ENCODE measurements at places on chromosomes 11 and 22. TPM values are rescaled to one million over a fixed set of nuclear protein-coding genes. Genes with fewer than 3 reads are reported as not detected.

Gene RNF141
- total RNA-seq: 52.0 TPM

Gene ANGPTL5
- total RNA-seq: not detected

Gene CEP164
- 29.0 TPM for total RNA-seq

Gene MUC2
- total RNA-seq: not detected

Gene OR10D3
- total RNA-seq: not detected

Gene JAML
- total RNA-seq: 6.5 TPM
